Activated T-cell treated with anti-CD3 and anti-CD28 coated beads for 48 hours (primary cell): ENCODE measurements at places on chromosomes 4 and X.
A peak's percentile ranks its signal among the peaks of the same experiment; 100 is the strongest.

DNA sequence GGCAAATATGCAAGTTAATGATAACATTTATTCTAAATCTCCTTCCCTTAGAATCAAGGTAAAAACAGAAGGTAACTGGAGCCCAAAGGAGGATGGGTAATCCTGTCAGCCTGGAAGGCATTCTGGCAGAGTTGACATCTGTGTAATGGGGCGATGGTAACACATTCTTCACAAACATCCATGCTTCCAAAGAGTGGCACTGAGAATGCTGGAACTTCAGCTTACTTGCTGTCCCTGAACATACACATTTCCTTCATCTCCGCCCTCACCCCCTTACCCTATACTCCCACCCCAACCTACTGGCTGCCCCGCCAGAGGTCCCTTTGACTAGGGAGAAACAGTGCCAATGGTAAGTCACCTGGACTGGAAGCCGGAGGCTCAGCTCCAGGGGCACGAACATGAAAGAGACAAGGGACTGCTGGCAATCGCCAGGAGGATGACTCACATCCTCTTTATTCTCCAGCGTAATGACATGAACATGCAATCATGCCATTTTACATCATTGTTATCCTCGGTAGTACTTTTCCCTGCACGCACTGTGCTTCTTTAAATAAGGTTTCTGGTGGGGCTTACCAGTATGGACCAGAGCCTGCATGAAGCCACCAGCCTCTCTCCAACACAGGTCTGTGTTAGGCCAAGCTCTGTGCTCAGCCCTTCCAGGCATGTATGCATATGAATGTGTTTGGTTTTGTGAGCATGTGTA lies 694.2 kb upstream of the TENM3 start:
- DNase-seq: no peak

- DNase-seq: no peak
These were observed 16.3 kb downstream of the PJA1 start for GRCh38 chrX:69148946-69149345.

GRCh38 chr4:83546786-83547185 lies 10.9 kb downstream of the GPAT3 start:
- no peak for DNase-seq

GRCh38 chr4:180598281-180598680 lies 1644.9 kb upstream of the TENM3 start:
- DNase-seq: no peak

DNA sequence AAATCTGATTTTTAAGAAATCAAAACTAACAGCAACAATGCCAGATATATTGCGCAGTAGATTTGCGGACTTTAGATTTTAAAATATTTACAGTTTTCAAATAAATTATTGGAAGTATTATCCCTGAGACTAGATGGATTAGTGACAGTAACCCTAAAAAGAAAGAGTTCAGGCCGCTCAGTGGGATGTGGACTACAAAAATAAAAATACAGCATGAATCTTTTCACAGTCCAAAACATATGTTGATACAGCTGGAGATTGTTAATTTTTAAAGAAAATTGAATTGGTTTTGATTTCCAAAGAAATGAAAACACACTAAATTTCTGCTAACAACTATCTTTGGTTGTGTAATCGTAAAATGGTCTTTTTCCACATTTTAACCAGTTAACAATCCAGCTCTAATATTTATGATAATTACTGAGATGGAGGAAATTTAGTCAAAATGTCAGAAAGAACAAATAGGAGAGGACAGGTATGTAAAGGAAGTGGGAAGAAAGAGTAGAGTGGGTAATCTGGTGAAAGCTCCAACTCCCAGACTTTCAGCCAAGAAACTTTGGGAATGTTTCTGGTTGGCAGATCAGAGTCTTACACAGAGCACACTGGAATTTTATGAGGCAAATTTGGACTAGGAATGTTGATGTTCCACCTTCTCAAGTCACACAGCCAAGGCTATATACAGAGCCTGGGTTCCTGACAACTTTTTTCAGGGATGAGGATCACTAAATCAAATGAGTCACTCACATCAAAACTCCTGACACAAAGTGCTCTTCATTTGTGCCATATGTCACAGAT lies 15.1 kb downstream of the C4orf36 start:
- no peak for DNase-seq

- peak; percentile 9 for DNase-seq
These were observed 1.4 kb upstream of the C4orf50 start for GRCh38 chr4:6019316-6020263.

GRCh38 chrX:2898846-2899512 lies 30.2 kb downstream of the ARSD start:
- no peak for DNase-seq

- no peak for DNase-seq
These were observed 72.0 kb upstream of the HHIP start for GRCh38 chr4:144574000-144574399.

DNA sequence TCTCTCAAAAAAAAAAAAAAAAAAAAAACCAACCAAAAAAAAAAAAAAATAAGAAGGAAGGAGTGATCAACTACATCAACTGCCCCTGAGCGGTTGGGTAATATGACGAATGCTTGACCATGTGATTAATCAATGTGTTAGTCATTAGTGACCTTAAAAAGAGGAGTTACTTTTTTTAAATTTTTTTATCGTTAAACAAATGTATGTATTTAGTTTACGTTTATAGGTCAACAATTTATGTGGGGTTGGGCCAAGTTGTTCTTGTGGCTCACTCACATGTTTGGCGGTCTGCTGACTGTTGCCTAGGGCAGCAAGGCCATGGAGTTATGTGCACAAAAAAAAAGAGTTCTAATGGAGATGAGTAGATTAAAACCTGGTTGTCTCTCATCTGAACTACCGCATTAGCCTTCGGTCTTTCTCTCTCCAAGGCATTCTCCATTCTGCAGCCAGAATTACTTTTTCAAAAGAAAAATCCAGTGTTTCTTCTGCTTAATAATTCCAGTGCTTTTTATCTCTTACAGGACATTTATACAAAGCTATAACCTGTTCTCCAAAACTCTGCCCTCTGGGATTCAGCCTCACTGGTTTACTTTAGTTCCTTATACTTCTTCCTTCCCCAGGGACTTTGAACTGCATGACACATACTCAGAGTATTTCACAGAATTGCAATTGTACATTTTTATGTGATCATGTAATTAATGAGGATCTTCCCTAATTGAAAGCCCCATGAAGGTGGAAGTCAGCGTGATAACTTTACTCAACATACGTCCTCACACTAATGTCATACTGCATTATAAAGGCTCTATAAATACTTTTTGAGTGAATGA lies 505.5 kb downstream of the ANKRD50 start:
- no peak for DNase-seq

- no peak for DNase-seq
These were observed 676.6 kb downstream of the FAT4 start for GRCh38 chr4:125991398-125991797.

DNA sequence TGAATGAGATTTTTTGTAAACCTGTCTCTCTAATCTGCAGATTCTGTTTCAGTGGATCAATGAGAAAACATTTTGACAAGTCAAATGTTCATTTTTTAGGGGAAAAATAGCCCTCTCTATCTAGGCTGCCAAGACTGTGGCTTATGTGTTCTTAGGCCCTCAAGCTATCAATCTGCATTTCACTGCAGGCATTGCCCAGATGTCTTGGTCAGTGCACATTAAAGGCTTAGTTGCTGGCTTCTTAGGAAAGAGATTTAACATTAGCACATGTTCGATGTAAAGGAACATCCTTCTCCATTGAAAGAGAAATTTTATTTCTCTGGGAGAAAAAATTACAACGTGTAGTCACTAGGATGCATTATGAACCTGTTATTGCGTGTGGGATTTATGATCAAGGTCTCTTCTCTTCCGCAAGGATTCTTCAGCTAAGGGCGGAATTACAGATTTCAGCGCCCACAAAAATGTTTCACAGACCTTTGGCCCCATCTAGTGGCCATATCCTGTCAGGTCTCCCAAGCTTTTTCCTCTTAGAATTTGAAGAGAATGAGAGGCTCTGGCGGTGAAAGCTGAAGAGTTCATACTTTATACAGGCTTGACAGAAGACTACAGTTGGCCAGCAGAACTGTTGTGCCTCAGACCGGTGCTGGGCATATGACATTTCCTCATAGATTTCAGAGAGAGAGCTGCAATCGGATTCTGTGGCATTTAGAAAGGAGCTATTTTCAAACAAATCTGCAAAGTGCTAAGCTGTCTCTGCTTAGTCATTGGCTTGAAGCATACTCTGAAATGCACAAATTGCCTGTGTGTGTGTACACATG lies 144.6 kb upstream of the NOCT start:
- peak; percentile 12 for DNase-seq

- no peak for DNase-seq
These were observed 833.5 kb upstream of the IGFBP7 start for GRCh38 chr4:57943682-57944081.

DNA sequence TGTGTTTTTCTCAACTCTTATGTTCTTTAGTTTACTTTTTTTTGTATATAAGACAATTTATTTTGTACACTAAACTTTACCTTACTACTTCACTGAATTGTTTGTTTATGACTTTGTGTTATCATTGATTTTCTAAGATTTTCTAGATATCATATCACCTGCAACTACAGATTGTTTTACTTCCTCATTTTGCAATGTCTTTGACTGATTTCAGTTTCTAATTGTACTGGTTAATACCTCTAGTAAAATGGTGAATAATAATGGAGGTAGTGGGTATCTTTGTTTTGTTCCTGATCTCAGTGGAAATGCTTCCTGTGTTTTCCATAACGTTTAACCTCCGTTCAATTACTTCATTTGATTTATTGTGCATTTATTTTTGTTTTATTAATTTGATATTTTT lies 490.2 kb downstream of the TLL1 start:
- DNase-seq: no peak

GRCh38 chr4:130077275-130077674 lies 981.3 kb downstream of the C4orf33 start:
- no peak for DNase-seq

- DNase-seq: no peak
These were observed 107.0 kb downstream of the CT47B1 start for GRCh38 chrX:120768681-120769080.

GRCh38 chrX:13376857-13377549 lies 57.1 kb upstream of the ATXN3L start:
- no peak for DNase-seq

DNA sequence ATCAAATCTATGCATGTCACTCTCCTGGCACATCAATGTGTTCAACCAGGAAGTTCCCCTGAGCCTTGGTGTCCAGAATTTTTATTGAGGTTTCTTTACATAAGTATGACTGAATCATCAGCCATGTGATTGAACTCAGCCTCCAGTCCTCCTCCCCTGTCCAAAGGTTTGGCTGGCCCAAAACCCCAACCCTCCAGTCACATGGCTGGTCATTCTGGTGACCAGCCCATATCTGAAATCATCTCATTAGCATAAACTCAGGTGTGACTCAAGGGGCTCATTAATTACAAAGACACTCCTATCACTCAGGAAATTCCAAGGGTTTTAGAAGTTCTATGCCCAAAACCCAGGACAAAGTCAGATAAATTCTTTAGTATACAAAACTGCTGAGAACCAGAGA lies 20.6 kb upstream of the SUPT20HL2 start:
- DNase-seq: no peak
